ENCODE measurements at places on chromosomes 1 and 21. TPM values are rescaled to one million over a fixed set of nuclear protein-coding genes. Genes with fewer than 3 reads are reported as not detected.

DNA sequence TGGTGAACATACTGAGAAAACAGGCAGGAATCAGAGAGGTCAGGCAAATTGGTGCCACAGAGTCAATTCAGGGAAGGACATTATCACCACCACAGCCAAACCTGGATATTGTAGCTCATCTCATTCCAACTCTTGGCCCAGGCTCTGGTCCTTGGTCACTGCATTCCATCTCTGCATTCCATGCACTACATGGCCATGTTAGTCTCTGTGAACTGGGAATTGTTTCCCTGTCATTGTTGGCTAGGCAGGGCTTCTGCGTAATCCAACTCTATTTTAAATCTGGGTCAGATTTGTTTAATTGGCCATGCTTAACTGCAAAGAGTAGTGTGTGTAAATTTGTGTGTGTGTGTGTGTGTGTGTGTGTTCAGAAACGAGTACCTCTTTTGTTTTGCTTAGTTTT, 837.6 kb upstream of the ADAMTS5 start:
- no peak for DNase-seq

DNA sequence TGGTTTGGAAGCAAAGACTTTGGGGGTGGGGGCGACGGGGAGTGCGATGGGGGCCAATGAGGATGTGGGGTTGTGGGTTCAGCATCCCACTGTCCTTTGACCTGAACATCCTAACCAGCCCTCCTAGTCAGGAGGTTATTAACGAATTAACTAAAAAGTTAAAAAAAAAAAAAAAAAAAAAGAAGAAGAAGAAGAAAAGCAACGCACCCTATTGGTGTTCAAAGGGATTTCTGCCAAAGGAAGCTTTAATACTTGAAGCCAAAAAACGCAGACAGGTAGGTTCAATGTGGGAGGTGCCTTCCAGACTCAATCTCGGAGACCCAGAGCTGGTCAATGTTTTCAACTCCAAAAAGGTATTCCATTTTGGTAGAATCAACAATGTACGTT, 2.2 kb downstream of the CLIC6 start:
- no peak for DNase-seq

DNA sequence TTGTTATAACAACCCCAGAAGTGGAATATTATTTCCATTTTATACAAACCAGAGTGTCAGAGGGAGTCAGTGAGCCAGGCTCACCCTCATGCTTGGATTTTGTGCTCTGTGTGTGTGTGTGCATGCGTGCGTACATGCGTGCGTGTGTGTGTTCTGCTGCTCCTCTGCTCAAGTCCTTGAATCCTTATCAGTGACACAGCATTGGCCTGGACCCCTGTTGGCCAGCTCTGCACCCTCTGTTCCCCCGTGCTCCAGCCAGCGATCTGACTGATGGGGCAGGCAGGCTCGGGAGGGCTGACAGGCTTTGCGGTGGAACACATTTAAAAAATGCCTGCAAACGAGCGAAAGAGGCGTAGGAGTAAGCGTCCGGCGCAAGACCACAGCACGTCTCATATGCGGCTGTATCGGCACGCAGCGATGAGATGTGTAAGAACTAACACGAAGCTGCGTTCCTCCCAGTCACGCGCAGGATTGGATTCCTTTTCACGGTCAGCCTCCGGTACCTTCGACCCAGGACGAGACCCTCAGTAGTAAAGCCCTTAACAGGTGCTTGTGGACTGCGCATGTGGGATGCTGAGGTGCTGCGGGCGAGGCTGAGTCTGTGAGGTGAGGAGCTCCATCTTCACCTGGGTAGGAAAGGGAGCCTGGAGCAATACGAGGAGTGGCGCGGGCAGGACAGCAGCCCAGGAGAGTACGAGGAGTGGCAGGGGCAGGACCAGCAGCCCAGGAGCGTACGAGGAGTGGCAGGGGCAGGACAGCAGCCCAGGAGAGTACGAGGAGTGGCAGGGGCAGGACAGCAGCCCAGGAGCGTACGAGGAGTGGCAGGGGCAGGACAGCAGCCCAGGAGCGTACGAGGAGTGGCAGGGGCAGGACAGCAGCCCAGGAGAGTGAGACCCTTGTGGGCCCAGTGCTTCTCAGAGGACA, 130.9 kb downstream of the GALNT2 start:
- no peak for DNase-seq

DNA sequence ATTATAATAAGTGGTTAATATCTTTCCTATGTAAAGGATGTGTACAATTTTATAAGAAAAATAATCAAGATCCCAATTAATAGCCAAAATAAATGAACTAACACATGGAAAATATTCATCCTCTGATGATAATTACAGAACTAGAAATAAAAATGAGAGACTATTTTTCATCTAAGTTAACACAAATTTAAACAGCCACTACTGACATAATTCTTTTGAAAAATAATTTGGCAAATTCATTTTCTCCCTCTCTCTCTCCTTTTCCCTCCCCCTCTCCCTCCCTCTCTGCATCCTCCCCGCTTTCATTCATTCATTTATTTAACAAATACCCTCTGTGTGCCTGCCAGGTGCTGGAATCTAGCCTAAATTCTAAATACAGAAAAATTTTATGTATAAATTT, 10.3 kb upstream of the SFPQ start:
- no peak for DNase-seq

DNA sequence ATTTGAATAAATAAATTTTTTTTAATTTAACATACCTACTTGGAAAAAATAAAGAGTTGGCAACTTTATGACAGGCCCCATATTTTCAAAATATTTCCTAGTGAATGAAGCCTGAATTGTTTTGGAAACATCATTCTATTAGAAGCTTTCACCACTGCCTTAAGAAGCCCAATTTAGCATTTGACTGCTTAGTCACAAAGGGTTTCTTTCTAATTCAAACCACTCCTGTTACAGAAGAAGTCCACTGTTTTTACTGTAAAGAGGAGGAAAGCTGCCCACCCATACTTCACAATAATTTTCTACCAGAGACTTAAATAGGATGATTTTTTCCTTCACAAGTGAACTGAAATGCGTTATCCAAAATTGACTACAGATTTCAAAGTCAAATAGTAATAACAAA, 534.6 kb upstream of the PTBP2 start:
- no peak for DNase-seq

The PTPRF gene
- total RNA-seq: 116 TPM

The GJA9 gene
- not detected for total RNA-seq

- no peak for DNase-seq
Measured at GRCh38 chr1:154556422-154556821, 2.0 kb downstream of the UBE2Q1 start.

The FBXO44 gene
- 32.1 TPM for total RNA-seq

The TIE1 gene
- total RNA-seq: 24.2 TPM

- no peak for DNase-seq
Measured at GRCh38 chr1:26970810-26971209, 10.5 kb upstream of the KDF1 start.

The AMIGO1 gene
- 6.4 TPM for total RNA-seq

The C1orf141 gene
- total RNA-seq: not detected

The ADAMTSL4 gene
- 11.3 TPM for total RNA-seq

- no peak for DNase-seq
Measured at GRCh38 chr21:42013376-42013775, 3.2 kb upstream of the ZBTB21 start.

- DNase-seq: no peak
Measured at GRCh38 chr1:157000686-157001085, 44.9 kb downstream of the ARHGEF11 start.

DNA sequence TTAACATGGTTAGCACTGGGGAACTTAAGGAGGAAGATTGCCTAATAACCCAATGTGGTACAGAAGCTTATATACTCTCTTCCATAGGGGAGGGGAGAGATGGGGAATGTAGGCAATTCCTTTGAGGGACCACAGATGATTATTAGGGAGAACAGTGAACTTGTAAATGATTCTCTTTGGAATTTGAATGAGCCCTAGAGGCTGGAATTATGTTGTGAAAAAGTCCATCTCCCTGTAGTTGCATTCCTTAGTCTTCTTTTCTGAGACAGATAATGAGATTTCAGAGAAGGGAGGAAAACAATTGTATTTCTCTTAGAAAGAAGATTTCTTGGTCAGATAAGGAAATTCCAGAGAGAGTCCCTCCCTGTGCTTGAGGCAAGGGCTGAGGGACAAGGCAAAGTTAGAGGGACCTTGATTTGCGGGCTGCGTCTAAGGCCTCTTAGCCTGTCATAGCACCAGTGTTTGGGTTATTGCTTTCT, 89.0 kb upstream of the HMCN1 start:
- no peak for DNase-seq

The TGFBR3 gene
- 127 TPM for total RNA-seq

GRCh38 chr1:3170561-3171453, 101.8 kb downstream of the PRDM16 start:
- DNase-seq: peak; percentile 62

The CDC20 gene
- total RNA-seq: 1.3 TPM

The FNDC5 gene
- 0.96 TPM for total RNA-seq

GRCh38 chr1:163472651-163473248, 151.0 kb downstream of the NUF2 start:
- DNase-seq: no peak

DNA sequence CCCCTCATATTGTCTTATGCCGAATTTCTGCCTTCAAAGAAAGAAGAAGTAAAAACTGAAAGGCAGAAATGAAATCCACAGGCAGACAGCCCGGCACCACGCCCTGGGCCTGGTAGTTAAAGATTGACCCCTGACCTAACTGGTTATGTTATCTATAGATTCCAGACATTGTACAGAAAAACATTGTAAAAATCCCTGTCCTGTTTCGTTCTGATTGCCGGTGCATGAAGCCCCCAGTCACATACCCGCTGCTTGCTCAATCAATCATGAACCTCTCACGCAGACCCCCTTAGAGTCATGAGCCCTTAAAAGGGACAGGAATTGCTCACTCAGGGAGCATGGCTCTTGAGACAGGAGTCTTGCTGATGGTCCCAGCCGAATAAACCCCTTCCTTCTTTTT, 49.3 kb downstream of the JMJD4 start:
- DNase-seq: no peak

DNA sequence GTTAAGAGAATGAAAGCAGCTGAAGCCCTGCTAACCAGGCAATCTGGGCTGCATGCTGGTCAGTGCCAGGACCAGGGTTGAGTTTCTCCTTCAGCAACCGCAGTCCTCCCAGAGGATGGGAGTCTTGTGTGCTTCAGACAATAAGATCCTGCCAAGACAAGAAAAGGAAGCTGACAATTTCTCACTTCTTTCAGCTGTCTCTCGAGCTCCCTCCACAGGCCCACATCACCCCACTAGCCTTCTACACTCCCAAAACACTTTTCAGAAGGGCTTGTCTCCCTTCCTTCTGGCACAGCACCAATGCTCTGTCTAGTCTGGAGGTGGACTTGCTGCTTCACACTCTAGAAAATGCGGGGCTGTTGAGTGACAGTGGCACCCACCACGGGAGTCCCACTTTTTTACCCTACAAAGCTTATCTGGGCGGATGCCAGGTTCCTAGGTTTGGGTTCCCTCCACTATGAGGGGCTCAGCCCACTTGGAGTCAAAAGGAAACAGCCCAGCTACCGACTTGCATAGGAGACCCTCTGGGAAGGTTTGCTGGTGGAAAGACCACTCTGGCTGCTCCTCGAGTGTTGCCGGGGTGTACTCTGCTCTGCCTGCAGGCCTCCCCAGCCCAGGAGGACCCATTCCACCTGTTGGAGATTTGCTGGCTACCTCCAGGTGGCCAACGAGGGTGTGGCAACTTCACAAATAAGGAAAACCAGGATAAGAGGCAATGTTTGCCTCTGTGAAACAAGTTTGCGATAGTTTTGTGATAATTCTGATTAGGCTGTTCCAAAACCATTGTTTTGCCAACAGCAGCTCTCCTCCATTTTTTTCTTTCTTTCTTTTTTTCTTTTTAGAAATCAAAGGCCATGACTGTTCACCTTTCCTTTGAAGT, 68.9 kb downstream of the TENT5C start:
- DNase-seq: no peak

GRCh38 chr1:66445492-66446181, 88.3 kb upstream of the SGIP1 start:
- no peak for DNase-seq

The KRTAP13-1 gene
- not detected for total RNA-seq

- DNase-seq: peak; percentile 38
Measured at GRCh38 chr1:230278376-230278775, 147.8 kb downstream of the PGBD5 start.

DNA sequence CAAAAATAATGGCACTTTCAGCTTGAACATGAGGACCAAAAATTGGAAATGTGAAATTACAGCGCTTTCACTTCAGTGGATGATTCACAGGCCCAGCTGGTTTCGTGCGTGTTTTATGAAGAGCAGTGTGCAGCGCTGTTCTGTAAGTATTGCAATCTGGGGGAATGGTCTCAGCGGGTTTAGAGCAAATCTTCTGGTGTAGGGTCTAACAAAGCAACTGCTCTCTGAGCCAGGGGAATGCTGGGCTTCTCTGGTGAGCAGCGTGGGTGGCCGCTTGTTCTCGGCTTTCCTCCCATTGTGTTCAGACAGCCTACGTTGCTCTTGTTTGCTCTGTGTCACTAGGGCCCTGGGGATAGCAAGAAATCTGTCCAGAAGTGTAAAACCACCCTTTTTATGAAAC, 42.4 kb upstream of the GADD45A start:
- no peak for DNase-seq

GRCh38 chr1:61115436-61115835, 33.1 kb downstream of the NFIA start:
- DNase-seq: no peak

DNA sequence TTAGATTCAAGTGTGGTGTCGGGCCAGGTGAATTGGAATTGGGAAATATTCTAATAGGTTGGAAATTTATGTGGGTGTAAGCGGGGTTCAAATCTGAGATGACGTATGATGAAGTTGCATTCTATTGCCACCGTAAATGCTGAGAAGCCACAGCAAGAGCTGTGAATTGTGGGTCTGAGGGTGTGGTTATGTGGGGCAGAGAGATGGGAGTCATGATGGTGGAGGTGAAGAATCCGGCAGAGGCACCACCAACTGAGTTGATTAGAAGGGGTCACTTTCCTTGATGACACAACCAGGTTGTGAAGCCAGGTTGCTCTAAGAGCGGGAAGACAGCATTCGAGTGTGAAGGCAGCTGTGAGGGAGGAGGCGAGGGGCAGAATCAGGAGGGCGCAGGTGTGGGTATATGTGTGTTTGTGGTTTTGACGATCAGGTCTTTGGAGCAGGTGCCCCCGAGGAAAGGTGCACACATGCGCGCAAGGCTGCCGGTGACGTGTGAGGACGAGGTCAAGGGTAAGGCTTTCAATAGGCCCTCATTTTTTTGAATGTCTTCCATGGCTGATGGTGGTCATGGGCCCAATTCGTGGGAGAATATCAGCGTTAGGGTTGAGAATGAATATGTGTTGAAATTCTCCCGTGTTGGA, 18.7 kb downstream of the LRRC3 start:
- DNase-seq: no peak

The RSPO1 gene
- 8.9 TPM for total RNA-seq

- no peak for DNase-seq
Measured at GRCh38 chr1:82923931-82924330, 1075.0 kb downstream of the TTLL7 start.

DNA sequence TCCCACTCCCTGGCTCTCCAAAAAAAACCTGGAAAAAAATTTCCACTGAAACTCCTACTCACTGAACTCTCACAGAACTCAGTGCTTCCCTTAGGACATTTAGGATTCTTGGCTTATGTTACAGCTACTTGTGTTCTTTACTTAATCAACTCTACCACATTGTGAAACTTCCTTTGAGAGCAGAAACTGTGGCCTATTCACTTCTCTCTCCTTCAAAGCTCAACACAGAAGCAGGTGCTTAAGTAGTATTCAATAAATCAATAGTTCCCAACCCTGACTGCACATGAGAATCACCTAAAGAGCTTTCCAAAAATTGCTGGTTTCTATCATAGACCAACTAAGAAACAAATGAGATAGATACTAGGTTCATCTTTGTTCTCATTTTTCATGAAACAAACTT, 67.9 kb upstream of the DMRTA2 start:
- DNase-seq: no peak

- peak; percentile 27 for DNase-seq
Measured at GRCh38 chr1:230212405-230212936, 145.4 kb downstream of the GALNT2 start.

The MROH9 gene
- not detected for total RNA-seq

All from breast epithelium (tissue), 4 donors.